ENCODE measurements at places on chromosomes 4 and X. TPM values are rescaled to one million over a fixed set of nuclear protein-coding genes. Genes with fewer than 3 reads are reported as not detected.

DNA sequence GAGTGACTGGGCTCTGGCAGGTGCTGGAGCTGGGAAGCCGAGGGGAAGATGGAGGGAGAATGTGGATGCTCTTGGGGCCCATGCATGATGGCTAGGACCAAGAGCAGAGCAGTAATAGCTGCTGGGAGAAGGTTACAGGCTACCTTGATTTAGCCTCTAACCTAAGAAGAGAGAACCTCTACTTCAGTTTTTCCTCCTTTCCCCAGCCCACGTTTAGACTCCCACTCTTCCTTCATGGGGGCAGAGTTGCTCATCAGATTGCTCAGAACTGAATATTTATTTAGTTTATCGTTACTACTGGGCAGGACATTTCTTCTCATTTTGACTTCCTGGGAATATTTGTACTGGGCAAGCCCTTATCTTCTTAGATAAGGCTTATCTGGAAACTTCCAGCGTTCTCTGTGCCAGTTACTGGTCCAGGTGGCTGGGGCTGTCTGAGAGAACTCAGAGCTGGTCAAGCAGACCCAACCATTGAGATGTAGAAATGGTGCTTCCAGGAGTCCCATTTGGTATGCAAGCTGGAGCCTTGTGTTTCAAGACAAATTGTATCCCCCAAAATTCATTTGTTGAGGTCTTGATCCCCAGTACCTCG, 442.9 kb upstream of the BOD1L1 start:
- no peak for DNase-seq

GRCh38 chr4:26255989-26256388, 64.8 kb upstream of the RBPJ start:
- no peak for DNase-seq

DNA sequence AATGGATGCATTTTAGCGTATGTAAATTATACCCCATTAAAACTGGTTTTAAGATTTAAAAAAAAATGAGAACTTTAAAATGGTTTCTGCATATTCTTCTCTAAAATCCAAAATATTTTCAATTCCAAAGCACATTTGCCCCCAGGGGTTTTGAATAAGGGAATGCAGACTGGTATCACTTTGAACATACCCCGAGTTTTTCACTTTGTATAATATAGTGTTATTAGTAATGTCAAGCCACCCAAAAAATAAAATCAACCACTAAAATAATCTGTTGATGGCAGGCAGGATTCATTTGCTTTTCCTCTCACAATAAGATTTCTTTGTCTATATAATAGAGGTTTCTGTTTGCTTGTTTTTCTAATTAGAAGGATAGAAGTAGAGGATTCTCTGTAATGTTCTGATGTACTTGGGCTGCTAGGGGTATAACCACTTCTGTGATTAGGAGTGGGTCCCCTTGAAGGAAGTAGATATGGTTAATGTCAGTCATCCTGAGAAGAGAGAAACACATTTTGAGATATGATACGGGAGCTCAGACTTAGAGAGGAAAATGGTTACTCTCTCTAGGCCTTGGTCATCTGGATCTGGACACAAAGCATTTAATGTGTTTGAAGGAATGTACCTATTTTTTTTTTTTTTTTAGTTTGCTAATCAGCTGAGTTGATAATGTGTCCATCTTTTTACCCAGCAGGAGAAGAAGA, 9.3 kb upstream of the LIN54 start:
- DNase-seq = no peak

The TMEM255A gene
- total RNA-seq = not detected

- no peak for DNase-seq
Observed at GRCh38 chr4:3517731-3518510, 14.3 kb downstream of the LRPAP1 start.

GRCh38 chrX:25130619-25131018, 114.9 kb upstream of the ARX start:
- no peak for DNase-seq

DNA sequence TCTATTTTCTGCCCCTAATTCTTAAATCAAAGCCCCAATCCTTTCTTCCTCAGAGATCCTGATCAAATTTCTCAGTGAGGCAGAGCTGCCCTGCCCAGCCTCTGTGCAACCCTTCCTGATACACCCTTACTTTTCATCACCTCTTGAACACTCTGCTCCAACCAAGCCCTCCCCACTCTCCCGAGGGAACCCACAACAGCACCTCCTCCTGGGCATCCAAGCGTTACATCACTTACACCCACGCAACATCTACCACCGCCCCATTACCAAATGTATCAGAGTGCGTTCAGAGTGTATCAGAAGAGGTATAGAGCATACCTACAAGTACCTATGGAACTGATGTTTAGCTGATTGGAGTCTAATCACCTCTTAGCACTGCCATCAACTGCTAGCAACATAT, 186.5 kb downstream of the RAP1GDS1 start:
- no peak for DNase-seq

DNA sequence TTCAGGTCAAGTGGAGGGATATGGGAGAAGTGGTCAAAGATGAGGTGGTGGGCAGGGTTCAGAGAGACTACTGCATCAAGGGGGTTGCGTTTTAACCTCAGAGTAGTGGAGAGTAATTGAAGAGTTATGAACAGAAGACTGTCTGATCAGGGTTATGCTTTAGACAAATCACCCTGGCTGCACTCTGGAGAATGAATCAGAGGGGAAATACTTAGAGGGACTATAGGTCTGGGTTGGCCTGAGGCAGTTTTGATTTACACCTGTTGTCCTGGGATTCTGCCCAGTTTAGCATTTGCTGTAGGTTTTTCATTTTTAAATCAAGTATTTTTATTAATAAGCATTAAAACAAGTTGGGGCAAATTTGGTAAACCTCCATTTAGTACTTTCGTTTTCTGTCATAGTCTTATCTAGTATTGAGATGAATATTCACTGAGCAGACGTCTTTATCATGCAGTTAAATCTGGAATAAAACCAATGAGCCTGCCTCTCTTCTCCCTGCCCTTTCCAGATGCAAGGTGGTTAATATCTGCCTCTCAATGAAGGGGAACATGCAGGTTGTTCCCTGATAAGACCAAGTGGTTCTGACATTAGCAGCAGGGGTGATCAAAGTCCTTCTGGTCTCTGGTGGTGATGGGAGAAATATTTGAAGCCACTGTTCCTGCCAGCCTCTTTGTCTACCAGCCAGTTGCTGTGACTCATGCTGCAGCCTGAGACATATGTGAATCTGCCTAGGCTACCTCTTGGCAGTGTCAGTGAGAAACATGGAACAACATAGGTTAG, 116.0 kb upstream of the RPS6KA3 start:
- no peak for DNase-seq

GRCh38 chr4:139540161-139540560, 15.9 kb downstream of the SETD7 start:
- no peak for DNase-seq

The LEF1 gene
- 438 TPM for total RNA-seq

The TRPC3 gene
- not detected for total RNA-seq

DNA sequence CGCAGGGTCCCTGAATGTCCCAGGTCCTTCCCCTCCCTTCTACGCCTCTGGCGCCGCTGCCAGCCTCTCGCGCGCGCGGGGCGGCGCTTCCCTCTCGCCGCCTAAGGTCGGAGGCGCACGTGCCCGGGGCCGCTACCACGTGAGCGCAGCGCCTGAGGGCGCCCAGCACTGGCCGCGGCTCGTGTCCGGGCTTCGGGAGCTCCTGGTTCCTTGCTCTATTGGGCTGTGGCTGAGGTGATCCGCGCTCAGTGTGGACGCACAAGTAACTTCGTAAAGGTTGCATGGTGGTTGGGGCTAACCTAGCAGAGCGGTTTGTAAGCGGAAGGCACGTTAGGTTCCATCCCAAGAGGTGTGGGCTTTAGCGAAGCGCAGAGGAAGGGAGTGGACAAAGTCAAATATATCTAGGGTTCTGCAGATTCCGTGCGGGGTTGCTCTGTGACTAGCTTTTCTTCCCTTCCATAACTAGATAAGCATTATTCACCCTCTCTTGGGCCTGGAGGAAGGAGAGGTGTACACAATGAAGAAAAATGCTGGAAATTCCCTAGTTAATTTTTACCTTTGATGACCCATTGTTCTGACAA, 1.8 kb downstream of the TLL1 start:
- DNase-seq = no peak

GRCh38 chr4:23412701-23413100, 477.1 kb downstream of the PPARGC1A start:
- no peak for DNase-seq

DNA sequence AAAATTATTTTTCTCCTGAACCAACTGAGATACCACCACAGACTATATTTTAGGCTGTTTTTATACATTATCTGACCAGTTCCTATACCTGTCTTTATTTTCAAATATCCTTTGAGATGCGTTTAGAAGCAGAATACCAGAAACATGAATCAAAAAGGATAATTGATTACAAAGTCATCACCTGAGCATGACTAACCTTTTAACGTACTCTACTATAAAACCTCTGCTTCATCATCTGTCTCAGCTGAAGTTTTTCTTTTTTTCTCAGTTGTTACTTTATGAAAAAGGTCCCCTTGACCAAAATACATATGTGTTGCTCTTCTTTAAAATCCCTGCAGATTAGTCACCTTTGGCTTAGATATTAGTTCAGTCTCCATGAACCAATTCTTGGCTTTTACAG, 109.8 kb downstream of the AMMECR1 start:
- no peak for DNase-seq

The GC gene
- total RNA-seq = not detected

The IKBKG gene
- total RNA-seq = 26.2 TPM

DNA sequence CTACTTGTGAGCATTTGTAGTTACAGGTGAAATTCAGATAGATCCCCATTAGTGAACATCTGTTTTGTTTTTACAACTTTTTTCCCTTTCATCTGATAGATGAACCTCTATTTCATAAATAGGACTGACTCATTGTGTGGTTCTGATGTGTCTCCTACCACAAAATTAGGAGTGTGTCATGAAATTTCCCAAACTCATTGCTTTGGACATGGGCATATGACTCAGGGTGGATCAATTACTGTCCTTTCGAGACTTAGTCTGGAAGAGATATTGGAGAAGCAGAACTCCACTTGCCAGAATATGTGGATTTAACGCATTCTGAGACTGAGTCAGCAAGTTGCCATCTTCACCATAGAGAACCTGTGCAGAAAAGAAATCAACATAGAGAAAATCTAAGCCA, 53.5 kb upstream of the PCDH10 start:
- DNase-seq = no peak

- DNase-seq = no peak
Observed at GRCh38 chr4:109278594-109279031, 23.8 kb downstream of the COL25A1 start.

The KLHL4 gene
- not detected for total RNA-seq

DNA sequence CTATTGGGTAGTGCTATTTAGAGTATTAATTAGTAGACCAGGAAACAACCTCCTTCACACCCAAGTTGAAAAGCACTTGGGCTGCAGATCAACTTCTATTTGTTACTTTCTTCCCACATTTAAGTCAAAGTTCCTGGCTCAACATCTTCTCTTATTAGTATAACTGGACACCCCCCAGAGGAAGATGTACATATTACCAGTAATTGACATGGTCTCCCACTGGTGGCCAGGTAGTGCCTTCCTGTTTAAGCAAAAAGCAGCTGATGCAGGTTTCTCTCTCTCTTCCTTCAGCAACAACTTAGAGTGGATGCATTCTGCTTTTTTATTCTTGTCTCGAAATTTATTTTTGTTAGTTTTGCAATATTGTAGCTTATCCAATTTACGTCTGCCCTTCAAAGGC, 438.1 kb downstream of the GBA3 start:
- no peak for DNase-seq

DNA sequence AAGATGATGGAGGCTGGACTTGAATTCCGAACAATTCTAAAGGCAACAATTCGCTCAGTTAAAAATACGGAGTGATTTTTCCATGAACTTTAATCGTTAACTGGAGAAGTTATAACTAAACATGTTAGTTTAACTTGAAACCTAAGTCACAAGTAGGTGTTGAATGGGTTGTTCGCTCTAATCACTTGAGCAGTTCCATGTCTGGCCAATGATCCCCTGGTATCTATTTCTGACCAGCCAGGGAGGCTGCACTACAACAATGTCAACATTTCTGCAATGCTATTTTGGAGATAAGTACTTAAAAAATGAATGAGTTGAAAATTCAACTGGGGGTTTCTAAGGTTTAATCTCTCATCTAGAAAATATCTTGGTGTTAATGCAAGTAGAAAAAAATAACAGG, 112.5 kb downstream of the NR3C2 start:
- no peak for DNase-seq

The TLR2 gene
- 2.9 TPM for total RNA-seq

- DNase-seq = no peak
Observed at GRCh38 chr4:41077628-41078027, 136.7 kb downstream of the APBB2 start.

GRCh38 chr4:3336382-3337356, 43.8 kb downstream of the RGS12 start:
- no peak for DNase-seq

The GPAT3 gene
- total RNA-seq = 4.6 TPM

DNA sequence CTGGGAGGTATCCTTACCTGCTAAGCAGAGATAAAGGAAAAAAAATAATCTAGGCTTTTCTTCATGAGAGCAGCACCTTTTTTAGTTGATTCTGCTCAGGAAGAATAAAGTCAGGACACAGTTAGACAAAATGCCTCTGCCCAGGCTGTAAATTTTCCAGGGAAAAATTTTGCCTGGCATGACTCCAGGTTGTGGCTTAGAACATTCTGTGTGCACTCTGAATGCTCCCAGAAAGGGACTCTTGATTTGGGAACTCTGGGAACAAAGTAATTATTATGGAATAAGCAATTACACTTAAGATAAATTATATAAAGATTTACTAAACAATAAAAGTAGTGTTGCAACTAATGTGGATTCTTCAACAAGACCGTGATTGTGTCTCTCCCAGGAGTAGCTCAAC, 826.2 kb upstream of the TENM3 start:
- DNase-seq = no peak
